Stimulated activated CD4-positive, alpha-beta T cell treated with anti-CD3 and anti-CD28 coated beads, Interleukin-2, amount 100 ng/mL, for 24 hours (primary cell): ENCODE measurements at places on chromosomes 3 and 15.

DNA sequence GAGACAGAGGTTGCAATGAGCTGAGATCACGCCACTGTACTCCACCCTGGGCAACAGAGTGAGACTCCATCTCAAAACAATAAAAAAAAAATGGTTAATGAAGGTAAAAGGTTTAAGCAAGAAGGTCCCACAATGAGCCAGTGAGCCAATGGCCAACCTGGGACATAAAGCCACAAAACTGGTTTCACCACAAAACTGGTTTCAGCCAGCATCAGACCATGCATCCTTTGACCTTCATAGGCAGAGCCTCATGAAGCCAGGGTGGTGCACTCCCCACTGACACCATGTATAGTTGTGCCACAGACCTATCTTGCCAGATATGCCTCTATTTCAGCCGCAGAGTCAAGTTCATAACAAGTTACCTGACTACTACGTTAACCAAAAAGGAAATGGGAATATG is 41.9 kb downstream of the SCAP start:
- no peak for DNase-seq

GRCh38 chr3:40997711-40998519 is 201.4 kb upstream of the CTNNB1 start:
- no peak for DNase-seq

GRCh38 chr3:156581033-156581432 is 26.1 kb upstream of the SSR3 start:
- no peak for DNase-seq

- DNase-seq, result no peak
Measured at GRCh38 chr3:182294696-182295095, 498.6 kb upstream of the ATP11B start.

DNA sequence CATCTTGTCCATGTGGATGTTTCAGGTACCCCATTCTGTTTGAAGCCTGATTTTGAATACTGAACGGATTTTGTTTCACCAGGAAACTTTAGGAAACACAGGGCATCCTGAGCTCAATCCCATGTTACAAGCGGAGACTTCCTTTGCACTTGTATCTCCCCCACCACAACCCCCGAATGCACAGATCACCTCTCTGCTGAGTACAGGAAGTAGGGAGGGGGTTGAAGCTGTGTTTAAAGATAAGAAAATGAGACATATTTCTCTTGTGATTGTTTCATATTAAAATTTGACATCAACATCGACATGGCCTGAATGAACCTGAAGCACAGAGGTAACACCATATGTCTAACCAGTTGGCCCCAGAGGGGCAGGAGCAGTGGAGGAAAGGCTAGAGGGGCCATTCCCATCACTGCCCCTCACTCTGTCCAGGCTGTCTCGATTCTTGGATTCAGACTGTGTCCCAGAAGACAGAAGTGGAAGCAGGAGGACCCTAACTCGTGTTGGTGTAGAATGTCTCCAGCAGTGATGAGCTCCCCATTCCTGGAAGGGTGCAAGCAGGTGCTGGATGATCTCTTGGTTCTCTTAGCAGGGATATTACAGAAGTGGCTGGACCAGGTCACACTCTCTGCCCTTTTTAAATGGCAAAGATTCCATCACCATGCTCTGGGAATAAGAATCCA is 59.6 kb upstream of the IQSEC1 start:
- no peak for DNase-seq

DNA sequence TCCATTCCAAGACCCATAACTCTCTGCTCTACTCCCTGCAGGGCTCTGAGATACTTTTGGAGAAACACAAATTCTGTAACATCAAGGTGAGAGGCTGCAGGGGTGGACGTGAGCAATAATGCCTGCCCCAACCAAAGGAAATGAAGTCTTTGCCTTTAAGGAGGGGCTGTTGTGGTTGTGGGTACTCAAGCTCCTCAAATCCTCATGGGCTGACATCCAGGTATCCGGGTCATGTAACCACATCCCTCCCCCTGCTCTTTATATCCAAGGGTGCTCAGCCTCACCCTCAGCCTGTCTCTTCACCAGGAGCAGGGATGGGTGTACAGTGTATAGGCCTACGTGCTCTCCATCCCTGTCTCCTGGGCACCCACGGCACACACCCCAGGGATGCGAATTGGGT is 32.3 kb downstream of the NOX5 start:
- no peak for DNase-seq

- DNase-seq, result no peak
Measured at GRCh38 chr3:76402926-76403325, 617.6 kb upstream of the ZNF717 start.

DNA sequence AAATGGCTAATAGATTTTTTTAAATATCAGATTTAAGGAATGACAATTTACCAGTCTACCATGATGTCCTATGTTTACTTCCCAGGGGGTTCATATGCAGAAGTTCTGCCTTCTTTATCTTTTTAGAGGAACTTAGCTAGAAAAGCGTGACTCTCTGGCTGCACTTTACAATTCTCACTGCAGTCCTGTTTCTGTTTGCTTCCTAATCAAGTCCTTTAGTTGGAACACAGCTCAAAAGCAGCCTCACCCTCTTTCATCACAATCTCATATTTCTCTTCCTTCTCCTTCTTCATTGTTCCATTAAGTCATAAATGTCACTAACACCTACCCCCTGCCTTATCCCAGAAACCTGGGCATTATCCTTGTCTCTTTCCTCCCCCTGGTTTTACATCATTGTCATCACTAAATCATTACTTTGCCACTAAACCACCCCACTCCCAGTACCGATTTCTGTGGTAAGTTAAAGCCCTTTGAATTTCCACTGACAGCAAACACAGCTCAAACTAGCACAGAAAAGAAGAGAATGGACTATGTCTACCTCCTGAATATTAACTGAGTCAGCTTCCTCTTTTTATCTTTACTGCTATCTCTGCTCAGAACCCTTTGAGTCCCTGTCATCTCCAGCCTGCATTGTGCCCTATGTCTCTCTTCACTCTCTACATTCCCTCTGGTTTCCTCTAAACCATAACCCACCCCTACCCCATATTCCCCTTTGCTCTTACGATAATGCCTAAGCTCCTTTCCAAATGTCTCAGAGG is 13.8 kb upstream of the PPP4R2 start:
- DNase-seq, result no peak

DNA sequence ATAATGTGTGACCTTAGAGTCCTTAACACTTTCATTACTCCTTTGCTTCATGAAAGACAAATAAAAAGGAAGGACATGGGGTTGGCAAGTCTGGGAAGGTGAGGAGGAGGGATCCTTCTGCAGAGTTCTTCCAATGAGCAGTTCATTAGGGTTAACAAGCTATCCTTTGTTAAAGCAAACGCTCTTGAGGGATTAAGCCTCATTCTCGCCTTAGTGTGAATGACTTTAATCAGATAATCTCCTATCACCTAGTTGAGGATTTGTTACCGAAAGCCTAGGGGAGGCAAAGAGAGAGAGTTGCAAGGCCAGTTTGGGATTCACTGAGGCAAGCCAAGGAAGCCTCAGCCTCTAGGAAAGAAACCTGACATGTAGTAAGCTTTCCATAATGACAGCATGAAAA is 7.4 kb upstream of the MBNL1 start:
- DNase-seq, result no peak

- no peak for DNase-seq
Measured at GRCh38 chr3:170360466-170360865, 3.0 kb downstream of the SKIL start.

DNA sequence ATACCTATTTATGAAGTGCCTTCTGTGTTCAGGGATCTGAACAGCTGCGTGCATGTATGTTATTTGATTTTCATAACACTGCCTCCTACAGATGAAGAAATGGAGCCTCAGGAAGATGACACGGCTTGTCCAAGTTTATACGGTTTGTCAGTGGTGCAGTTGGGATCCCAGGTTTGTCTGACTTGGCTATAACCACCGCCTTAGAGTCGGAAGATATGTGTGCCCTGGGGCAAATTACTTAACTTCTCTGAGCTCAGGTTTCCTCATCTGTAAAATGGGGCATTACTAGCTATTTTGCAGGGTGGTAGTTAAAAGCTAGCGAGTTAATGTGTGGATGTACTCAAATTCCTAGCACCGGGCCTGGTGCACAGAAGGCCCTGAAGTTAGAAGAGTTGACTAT is 54.1 kb upstream of the ANP32A start:
- no peak for DNase-seq

- peak; percentile 50 for DNase-seq
Measured at GRCh38 chr3:10459954-10460754, 45.2 kb downstream of the ATP2B2 start.

GRCh38 chr15:31222773-31223341 is 103.8 kb upstream of the KLF13 start:
- DNase-seq, result no peak

- DNase-seq, result no peak
Measured at GRCh38 chr3:51670053-51670822, 814 bp upstream of the TEX264 start.

DNA sequence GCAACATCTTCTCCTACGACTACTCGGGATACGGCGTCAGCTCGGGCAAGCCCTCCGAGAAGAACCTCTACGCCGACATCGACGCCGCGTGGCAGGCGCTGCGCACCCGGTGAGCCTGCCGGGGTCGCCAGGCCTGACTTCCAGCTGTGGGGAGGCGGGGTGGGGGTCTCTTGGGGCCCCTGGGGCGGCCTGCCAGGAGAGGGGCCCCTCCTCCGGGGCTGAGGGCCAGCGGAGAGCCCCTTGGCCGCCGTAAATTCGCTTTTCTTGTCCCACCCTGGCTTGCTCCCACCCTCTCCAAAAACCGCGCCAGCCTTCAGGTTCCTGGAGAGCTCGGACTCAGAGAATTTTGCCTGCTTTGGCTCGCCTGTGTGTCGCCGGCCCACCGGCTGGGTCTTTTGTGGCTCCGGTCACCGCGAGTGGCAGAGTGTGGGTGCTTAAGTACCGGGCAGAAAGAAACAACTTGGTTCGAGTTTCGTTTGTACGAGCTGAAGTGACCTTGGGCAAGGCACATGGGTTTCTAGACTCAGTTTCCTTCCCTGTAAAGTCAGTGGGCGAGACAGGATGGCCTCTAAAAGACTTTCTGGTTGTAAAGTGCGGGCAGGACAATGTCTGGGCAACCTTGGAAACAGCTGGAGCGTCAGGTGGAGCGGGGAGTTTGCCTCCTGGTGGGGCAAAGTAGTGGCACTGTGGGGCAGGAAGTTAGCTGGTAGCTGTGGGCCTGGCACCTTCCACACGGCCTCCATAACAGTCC is 976 bp downstream of the ABHD17C start:
- peak; percentile 23 for DNase-seq

DNA sequence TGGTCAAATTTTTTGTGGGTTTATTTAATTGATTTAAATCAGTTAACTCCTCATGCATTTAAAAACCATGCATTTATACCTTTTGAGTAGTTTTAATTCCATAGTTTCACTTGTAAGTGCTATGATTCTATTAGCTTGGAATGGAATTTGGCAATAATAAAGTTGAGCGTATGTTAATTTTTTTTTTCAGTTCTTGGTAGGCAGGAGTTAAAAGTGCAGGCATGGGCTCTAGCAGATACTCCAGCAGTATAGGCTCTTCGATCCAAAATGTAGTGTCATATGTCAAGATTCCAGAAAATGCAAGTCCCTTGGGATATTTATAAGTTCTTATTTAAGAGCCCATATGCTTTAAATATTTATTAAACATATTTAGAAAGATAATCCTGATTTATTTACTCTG is 70.3 kb downstream of the LYSMD4 start:
- no peak for DNase-seq

GRCh38 chr3:51328206-51328605 is 56.9 kb upstream of the MANF start:
- no peak for DNase-seq

DNA sequence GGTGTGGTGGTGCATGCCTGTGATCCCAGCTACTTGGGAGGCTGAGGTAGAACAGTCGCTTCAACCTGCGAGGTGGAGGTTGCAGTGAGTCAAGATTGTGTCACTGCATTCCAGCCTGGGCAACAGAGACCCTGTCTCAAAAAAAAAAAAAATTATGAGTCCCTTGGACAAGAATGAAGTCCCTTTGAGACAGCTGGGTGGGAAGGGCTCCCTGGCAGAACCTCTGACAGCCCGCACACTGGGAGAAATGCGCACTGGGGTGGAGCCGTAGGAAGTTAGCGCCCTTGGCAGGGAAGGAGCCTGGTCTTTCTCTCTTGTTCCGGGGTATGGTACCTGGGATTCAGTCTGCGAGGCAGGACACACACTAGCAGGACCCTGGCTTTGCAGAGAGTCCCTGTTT is 51.4 kb downstream of the SLC30A4 start:
- no peak for DNase-seq
